Astrocyte of the cerebellum (primary cell): ENCODE measurements at places on chromosomes 16 and 17.

GRCh38 chr17:78408476-78409050 lies 30.1 kb downstream of the PGS1 start:
- no peak for DNase-seq

DNA sequence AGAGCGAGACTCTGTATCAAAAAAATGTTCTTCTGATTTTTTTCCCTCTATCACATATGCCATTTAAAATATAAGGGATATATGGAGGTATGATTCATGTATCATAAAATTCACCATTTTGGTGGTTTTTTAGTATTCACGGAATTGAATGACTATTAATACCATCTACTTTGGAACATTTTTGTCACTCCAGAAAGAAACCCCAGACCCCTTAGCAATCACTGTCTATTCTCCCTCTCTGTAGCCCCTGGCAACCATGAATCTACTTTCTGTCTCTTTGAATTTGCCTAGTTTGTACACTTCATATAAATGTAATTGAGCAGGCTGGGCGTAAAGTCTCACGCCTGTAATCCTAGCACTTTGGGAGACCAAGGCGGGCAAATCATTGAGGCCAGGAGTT lies 75.9 kb downstream of the PRKCA start:
- DNase-seq, result peak; percentile 62

DNA sequence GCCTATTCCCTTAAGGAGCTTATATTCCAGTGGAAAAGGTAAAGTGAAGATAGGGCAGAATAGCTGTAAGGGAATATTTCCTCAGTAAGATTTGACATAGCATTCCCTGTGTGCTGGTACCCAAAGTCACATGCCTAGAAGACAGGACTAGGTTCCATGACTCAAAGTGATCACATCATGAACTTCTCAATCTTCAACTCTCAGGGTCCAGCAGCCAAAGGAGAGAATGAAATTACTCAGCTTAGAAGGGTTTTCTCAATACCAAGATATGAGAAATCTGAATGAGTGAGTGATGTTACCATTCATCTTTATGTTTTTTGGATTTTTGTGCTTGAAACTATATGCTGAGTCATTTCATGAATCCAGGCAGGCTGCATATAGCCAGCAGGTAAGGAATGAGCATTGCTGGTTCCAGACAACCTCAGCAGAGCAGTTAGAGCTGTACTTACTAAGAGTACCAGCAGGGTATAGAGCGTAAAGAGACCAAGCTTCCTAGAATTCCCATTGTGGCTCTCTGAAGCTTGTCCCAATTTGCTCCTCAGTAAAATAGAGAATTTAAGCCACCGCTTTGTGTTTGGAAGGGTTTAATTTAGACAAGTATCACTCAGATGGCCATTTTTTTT lies 91.1 kb downstream of the ANKFN1 start:
- DNase-seq, result no peak

- no peak for DNase-seq
Observed at GRCh38 chr17:10036511-10037061, 131.5 kb upstream of the RCVRN start.

DNA sequence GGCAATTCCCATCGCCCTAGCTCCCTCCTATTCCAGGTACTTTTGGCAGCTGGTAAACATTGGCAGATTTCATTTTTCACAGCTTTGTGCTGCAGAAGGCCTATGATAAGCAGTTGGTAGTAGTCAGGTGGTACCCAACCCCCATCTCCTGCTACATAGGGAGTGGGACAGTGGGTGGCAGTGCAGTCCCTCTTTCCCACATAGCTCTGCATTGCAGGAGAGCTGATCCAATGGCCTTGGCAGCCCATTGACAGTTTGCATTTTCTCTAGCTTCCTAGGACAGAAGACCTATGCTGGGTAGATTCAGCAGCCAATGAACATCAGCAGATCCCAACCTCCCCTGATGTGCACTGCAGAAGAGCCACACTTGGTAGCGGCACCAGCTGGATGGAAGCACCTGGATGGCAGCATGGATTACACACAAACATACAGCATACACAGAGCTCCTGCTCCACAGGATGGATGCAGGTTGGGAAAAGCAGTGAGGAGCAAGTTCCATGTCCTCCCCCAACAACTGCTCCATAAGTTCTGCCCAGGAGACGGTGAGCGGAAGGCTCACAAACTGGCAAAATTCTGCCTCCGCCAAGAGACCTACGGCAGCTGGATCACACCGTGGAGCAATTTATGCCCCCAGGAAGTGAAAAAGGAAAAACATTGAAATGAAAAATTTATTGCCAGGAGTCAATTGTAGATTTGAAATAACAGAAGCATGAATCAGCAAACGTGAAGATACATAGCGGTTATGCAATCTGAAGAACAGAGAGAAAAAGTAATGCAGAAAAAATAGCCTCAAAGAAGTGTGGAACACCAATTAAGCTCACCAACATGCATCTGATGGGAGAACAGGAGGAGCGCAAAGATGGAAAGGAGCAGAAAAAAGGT lies 95.7 kb downstream of the CACNG1 start:
- no peak for DNase-seq

- DNase-seq, result no peak
Observed at GRCh38 chr17:77433385-77434135, 292.8 kb downstream of the SEC14L1 start.

DNA sequence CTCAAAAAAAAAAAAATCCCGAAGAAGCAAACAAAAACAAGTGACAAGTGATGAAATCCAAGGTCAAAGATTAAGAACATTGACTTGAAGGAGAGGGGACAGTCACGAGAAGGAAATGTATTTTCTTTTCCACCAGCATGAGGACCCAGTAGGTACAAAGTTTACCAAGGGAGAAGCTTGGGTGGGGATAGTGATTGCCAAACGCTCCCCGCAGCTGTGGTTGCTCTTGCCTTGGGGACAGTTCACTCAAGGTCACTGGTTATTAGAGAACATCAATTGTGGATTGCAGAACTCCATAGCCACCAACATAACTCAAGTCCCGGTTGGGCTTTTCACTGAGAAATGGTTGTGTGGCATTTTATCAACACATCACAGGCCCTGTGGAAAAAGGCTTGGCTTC lies 27.0 kb downstream of the RSL1D1 start:
- DNase-seq, result no peak
